Jurkat, Clone E6-1 (cell line): ENCODE measurements at places on chromosomes 16 and 17.

DNA sequence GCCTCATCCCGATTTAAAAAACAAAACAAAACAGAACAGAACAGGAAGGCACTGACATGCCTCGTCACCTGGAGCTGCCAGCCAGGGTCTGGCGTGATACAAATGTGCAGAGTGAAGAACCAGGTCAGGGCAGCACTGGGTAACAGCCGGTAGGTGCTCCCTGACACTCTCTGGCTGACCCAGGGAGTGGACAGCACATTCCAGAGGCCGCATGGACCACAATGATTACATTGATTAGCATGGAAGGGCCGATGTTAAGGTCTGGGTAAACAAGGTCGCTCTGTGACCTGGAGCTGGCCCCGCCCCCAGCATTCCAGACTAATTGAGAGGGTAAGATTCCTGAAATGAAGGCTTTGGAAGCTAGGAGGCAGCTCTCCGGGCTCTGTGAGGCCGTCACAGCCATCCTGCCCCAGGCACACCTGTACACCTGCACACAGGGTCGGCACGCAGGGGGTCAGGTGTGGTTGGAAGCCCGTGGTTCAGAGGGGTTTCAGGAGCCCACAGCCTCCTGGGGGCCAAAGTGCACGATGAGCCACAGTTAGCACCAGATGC is 21.4 kb downstream of the PIEZO1 start:
- DNase-seq: no peak

GRCh38 chr17:55652114-55652823 is 70.4 kb downstream of the TMEM100 start:
- DNase-seq: no peak

DNA sequence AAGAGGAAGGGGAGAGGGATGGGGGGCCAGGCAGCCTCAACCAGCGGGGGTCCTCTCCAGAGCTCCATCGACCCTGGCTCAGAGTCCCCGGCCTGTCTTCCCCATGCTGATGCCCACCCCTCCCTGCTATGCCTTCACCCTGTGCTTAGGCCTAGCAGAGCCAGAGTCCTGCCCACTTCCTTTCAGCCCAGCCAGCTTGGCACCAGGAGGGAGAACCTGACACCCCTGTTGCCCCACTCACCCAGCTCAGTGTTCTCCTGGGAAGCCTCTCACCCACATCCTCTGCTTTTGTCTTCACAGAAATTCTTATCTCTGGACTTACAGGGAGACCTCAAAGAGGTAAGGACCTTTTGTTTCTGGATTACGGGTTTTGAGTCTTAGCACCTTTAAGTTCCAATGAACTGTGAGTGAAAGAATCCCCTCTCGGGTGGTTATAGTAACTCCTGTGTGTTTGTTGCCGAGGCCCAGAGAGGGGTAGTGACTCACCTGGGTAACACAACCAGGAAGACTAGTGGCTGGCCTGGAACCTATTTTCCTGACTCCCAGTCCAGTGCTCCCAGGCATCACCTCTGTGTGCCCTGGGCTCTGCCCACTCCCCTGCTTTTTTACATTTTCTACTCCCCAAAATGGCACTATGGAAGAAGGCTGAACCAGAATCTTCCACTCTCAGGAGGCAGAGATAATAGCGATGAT is 53.3 kb downstream of the CES1 start:
- no peak for DNase-seq

DNA sequence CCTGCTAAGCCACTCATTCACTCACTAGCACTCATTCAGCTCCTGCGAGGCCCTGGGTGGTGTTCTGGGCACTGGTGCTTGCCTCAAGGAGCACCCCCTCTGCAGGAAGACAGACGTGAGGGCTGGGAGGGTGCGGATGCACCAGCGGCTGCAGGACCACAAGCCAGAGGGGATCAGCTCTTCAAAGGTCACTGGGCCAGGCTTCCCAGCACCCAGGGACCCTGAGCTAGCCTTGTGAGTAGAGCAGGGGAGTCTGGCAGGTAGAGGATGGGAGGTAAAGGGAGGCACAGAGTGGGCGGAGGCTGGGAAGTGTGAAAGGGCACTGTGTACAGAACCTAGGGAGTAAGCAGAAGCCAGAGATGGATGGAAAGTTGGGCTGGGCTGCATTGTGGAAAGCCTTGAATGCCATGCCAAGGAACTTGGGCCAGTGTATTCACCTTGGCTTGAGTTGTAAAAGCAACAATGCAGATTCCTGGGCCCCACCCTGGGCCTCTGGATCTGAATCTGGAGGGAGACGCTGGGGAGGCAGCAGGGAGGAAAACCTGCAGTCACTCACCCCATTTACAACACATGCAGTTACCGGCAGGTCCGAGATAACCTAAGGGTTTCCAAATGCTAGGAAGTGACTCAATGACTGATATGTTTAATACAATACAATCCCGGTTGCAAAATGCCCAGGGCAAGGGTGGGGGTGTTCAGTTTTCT is 1.7 kb downstream of the IL4R start:
- no peak for DNase-seq

DNA sequence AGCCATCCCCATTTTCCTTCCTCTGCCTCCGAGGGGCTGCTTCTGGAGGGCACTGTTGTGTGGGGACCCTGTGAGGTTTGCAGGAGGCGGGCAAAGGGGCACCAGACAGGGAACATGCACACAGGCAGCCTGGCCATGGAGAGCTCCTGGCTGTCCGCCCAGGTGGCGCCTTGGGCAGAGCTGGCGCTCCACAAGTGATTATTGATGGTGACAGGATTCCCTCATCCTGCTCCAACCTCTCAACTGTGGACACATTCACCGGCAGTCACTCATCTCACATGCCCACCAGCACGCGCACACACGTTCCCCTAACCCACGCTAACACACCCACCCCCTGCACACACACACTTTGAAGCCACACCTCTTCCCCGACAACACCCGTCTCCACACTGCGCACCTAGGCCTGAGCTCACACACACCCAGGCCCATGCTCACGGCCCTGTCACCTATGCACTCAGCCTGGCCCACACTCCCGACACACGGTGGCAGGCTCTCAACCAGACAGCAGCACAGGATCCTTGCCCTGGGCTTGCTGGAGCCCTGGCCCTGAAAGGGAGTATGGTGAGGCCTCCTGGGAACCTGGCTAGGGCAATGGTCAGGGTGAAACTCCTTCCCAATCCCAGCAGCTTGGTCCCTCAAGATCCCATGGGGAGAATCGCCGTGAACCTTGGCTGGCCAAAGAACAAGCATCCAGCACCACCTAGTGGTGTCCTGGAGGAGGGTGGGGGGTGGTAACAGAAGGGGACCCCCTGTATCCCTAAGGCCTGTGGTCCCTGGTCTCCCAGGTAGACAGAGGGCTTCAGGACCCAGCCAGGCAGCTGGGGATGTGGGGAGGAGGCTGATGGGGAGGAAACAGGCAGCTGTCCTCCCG is 3.6 kb downstream of the PNMT start:
- no peak for DNase-seq

DNA sequence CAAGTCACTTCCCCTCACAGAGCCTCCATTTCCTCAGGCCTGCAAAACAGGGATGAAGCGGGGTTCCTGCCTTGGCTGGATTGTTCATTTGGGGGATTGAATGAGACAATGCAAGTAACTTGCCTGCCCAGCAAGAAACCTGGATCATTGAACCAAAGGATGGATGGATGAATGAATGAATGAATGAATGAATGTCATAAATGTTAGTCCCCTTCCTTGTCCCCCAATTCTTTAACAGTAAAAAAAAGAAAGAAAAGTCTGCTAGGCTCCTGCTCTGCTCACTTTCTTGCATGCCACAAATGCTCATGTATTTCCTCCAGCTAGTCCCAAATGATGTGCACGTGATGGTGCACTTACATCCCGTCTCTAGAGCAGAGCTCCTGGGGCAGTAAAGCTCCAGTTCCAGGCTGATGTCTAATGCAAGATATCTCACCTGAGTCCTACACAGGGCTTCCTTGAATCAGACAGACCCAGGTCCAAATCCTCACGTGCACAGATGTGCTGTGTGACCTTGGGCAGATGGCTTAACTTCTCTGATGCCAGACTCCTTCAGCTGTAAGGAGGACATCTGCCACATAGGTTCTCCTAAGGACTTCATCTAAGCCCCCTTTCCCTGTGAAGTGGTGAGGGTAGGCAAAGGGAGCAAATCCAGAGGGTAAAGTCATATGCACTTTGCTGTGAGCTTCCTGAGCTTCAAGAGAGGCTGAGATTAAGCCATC is 45.5 kb downstream of the C16orf82 start:
- no peak for DNase-seq

DNA sequence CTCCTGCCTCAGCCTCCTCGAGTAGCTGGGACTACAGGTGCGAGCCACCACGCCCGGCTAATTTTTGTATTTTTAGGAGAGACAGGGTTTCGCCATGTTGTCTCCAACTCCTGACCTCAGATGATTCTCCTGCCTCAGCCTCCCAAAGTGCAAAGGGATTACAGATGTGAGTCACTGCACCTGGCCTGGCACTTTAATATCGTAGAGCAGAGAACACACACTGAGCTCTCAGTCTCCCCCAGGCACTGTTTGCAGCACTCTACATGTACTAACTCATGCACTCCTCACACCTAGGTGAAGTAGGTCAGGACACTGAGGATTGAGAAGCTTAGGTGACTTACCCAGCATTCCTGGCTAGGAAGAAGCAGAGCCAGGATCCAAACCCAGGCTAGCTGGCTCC is 15.0 kb downstream of the C17orf100 start:
- DNase-seq: no peak

DNA sequence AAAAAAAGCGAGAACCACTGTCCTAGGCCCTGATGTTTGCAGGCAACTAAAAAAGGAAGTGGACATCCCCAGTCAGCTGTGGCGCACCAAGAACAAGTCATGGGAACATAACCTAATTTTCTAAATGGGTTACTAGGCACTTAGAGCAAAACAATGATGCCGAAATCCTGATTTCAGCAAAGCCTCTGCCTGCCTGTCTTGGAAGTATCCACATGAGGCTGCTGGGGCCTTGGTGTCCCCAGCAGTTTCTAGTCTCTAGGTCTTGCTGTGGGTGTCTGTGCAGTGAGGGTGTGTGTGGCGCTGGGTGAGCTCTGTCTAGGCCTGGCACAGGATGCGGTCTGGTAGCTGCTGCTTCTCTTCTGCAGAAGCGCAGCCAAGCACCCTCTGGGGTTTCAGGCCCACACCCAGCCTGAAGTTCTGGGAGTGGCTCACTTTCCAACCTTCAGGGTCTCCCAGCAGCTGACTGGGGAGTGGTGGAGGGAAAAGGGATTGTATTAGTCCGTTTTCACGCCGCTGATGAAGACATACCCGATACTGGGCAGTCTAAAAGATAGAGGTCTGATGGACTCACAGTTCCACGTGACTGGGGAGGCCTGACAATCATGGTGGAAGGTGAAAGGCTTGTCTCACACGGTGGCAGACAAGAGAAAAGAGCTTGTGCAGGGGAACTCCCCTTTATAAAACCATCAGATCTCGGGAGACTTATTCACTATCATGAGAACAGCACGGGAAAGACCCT is 21.1 kb downstream of the STH start:
- DNase-seq: peak; percentile 60

DNA sequence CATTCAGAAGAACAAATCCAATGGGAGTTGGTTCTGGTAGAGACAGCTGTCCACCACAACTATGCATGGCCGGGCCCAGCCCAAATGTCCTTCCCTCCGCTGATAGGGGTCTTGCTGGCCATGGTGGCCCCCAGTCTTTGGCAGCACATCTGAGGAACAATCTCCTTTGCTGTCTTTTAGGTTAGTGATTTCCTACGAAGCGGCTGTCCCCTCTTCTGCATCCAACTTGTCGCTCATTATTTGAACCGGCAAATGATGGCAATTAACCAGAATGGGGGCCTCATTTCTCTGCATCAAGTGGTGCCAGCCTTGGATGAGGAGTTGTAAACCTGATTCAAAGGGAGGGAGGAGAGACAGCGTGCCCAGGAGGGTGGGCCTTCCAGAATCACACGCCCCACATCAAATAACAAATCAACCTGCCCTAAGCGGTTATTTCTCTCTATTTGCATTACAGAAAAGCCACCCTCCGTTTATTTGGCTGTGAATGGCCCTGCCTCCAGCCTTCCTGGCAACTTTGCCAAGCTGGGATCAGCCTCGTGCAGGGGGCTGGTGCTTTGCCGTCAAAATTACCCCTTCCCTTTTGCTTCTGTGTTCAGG is 156.5 kb downstream of the RGS9 start:
- no peak for DNase-seq

- no peak for DNase-seq
These were observed 509.6 kb downstream of the CDH13 start for GRCh38 chr16:83136419-83136818.

DNA sequence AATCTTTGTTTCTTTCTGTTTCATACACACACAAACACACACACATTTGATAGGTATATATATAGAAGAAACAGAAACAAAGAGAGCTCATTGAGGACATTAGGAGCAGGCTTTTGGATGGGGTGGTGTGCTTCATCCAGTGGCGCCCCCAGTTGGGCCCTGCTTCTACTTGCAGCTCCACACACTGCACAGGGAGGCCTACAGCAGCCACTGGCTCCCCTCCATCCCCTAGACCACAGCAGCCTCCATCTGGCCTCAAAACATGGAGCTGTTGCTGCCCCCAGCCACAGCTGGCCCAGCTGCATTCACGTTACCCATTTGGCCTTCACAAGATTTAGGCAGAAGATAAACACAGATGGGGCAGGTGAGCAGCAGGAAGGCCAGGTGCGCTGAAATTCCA is 33.1 kb upstream of the NF1 start:
- peak; percentile 15 for DNase-seq
